ENCODE measurements at places on chromosomes 1 and 21.

- DNase-seq, result no peak
Observed at GRCh38 chr1:59218521-59219236, 78.2 kb upstream of the FGGY start.

DNA sequence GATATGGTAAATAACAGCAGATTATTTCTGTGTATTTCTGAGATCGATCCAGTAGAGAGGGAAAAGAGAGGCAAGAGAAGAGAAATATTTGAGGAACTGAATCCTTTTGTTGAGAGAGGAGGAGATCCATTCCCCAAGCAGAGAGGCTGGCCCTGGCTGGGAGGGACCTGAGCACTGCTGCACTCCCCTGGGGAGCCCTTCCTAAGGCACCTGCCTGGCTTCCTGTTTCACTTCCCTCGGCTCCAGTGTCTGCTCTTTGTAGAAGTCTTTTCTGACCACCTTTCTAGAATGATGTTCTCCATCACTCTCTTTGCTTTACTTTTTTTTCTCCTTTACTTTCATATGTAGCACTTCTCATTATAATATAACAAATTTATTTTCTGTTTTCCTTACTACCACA lies 42.3 kb upstream of the SLC6A9 start:
- DNase-seq, result peak; percentile 32

DNA sequence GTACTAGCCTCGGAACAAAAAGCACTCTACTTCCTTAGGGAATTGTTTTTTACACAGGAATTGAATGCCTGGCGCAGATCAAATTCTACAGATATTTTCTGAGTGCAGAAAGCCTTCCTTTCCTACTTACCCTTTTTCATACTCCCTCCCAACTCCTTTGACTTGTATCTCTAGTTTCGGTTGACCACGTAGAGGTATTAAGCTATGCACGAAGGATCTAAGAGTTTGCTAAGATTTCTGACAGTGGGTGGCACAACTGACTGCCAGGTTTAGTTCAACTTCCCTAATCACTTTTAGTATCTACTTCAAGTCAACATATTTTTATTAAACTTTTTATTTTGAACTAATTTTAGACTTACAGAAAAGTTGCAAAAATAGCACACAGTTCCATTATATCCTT lies 5.0 kb downstream of the TOR1AIP2 start:
- peak; percentile 37 for DNase-seq

DNA sequence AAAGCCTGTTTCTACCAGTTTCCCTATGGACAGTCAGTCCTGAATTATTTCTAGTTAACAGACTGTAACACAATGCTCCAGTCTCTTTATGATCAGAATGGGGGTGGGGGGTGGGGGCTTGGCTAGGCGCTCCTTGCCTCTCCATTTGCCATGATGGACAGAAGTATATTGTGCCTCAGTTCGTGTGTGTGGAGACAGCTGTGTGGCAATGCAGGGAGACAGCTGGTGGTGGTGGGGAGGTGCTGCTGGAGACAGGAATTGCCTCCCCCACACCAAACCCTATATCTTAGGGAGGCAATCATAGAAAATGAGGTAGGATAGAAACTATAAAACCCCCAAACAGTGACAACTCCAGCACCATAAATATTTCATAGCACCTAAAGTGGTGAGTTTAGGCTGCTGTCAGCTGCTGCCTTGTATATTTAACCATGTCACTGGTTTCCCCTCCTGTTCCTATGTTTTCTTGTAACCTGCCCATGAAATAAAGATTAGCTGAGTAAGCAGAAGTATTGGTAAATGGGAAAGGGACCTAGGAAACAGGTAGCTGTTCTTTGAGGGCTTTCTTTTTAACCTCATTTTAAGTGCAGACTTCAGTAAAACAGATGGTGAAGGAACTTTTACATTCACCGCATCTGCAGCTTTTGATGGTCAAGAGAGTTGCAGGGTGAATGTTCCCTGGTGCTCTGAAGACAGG lies 3.4 kb downstream of the PLXNA2 start:
- no peak for DNase-seq

All from NAMALWA (cell line).